Stimulated activated CD8-positive, alpha-beta memory T cell treated with anti-CD3 and anti-CD28 coated beads, Interleukin-7, amount 100 ng/mL, for 1 hour (primary cell): ENCODE measurements at places on chromosomes 3 and 15.

DNA sequence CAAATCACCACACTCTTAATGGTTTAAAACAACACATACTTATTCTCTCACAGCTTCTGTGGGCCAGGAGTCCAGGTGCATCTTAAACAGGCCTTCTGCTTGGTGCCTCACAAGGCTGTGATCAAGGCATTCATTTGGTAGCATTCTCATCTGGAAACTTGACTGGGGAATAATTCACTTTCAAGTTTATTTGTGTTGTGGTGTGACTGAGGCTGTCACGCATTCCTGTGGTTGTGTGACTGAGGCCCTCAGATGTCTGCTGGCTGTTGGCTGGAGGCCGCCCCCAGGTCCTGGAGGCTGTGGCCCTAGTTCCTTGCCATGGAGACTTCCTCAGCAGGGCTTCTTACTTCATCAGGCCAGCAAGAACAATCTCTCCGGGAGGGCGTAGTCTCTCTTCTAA, 16.9 kb upstream of the FAM3D start:
- DNase-seq: no peak

DNA sequence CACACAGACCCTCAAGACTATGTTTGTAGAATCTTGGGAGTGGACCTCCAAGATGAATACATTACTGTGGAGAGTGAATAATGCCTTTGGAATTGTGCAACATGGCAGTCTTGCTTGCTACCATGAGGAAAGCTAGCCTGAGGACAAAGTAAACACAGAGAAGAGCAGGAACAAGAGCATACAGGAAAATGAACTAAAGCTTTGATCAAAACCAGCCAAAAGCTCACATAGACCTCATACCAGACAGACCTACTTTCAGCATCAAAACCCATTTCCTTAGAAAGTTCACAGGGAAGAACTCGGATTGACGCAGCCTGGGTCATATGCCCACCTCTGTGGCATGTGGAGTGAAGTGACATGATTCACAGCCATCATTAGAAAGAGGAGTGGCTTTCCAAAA, 3.3 kb upstream of the RAB8B start:
- no peak for DNase-seq

DNA sequence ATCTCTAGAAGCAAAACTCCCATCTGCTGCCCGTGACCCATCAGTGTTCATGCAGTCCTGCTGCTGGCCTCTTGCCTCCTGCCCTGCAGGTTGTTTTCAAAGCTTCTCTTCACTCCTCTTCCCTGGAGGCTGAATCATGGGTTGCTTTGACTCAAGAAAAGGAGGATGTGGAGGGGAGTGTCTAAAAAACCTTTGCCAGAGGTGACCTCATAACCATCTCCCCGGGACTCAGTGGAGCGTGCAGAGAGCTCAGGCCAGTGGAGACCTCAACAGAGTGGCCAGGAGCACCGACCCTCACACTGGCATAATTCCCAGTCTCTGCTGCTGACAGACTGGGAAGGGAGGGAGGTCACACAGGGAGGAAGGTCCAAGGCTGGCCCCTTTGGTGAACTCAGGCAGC, 60.9 kb upstream of the ITGA11 start:
- DNase-seq: no peak

GRCh38 chr15:66886241-66886675, 179.1 kb upstream of the SMAD3 start:
- DNase-seq: no peak

- no peak for DNase-seq
Observed at GRCh38 chr3:29353807-29354206, 72.9 kb downstream of the RBMS3 start.

DNA sequence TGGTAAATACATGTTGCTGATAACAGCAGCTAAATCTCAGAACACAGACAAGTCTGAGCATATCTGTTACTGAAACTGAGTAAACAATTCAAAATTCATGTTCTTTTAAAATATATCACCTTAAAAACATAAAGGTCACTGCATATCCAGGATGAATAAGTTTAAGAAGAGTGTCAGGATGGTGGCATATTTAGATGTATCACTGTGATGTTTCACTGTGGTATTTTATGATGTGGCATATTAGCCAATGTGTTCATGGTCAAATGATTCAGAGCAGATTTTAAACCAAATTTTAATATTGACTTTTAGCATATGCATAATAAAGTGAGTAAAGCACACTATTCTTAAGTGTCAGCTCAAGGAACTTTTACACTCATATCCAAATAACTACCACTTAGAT, 346.4 kb upstream of the DPPA4 start:
- no peak for DNase-seq

DNA sequence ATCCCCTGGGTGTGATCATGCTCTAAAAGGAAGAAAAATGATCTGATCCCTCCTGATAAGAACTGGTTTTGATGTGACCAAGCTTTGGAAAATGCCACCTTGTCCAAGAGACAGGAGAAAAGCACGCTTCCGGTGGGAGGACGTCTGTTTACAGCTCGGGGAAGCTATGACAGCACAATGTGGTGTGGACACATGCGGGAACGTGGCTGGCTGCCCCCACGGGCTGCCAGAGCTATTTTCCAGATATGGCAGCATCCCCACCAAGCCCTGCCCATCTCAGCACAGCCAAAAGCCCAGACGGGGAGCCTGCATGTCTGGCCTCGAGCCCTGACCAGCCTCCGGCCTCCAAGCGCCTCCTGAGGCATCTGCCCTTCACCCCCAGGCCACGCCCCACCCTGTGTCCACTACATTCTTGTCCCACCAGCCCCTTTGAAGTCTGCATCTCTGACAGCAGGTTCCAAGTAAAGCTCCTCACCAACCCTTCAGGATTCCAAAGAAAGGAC, 63.2 kb upstream of the HRH1 start:
- no peak for DNase-seq

DNA sequence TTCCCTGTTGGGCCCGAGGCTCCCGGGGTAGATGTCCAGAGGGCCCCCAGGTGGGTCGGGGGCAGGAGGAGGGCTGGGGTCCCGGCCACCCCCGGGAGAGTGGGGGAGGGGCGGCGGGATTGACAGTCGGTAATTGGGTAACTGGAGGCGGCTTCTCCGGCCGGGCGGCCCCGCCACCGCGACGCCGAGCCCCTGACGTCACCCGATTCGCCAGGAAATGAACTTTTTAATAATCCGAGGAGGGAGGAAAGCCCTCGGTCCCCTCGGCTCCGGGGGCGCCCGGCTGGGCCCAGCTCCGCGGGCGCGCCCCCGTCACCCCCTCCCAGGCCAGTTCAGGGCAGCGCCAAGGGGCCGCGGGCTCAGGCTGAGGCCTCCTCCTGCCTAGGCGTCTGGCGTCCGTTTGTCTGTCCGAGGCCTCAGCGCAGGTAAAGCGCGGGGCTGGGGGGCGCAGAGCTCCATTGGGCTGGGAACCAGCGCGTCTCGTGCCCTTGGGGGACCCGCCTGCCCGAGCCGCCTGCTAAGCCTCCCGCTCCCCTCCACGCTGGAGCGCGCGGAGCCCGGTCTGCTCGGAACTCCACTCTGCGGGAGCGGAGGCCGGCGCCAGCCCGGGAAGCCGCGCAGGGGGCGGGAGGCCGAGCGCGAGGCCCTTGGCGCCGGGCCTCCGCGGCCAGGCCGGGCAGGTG, 3.9 kb downstream of the GATA2 start:
- DNase-seq: no peak

DNA sequence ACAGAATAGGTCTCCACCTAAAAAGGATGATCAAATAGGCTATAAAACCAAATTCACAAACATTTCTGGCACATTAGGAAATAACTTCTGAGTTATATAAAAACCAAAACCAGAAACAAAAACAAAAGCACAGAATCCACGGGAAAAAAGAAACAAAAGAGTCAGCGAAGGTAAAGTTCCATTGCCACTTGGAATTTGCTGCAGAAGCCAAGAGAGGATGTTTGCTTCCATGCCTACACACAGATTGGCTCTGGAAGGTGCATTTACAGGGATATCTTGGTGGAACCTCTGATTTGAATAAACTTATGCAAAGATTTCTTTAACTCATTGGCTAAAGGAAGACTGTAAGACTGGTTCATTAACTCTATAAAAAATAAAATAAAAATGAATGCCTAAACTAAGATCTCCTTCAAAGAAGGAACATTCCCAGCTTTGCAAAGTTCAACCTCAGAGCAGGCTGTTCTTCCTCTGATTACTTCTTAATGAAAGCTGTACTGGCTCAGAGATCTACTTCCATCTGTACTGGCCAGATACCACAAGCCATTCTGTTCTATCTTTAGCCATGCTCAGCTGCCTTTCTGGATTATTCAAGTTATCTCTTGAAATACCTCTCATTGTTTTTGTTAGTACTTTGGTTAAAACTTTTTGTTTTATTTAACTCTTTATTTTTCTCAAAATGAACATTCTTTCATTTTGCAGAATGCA, 537.5 kb upstream of the CCDC54 start:
- no peak for DNase-seq

- DNase-seq: no peak
Observed at GRCh38 chr15:70031261-70031660, 66.5 kb downstream of the TLE3 start.

DNA sequence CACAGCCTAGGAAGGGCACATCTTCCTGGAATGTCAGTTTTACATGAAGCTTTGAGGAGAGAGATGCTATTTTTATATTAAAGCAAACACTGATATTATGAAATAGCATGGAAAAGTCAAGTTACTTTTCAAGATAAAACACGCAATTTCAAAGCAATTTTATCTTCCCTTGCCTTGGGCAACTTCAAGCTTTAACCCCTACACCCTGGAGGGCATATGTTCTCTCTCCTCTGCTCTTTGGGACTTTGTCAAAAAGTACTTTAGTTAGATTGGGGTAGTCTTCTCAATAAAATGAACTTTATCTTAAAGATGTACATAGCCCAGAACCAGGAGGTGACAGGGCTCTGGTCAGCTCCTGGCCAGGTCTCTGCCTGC, 86.9 kb upstream of the PLXNA1 start:
- no peak for DNase-seq

GRCh38 chr3:120393243-120393642, 44.1 kb upstream of the LRRC58 start:
- DNase-seq: no peak

DNA sequence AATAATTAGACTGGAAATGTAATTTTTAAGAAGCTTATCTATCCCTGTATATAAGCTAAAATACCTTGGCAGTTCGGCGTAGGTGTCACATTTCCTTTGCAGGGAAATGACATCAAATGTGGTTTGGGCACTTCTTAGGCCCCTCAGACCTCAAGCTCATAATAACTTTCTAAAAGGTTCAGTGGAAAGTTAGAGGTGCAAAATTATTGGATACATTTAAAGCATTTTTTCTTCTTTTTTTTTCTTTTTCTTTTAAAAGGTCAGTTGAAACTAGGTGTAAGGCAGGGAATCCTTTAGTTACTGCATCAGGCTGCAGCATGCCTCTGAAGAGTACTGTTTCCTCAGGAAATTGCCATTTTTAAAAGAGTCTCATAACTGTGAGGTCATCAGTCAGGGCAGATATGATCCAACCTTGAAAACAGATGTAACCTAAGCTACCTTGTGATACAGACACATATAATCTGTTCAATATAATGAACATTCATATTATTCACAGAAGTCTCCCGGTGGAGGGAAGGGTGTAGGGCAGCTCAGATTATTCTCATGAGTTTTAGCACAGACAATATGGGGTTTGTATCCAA, 4.8 kb downstream of the SACM1L start:
- no peak for DNase-seq

GRCh38 chr3:155252021-155252420, 41.5 kb downstream of the STRIT1 start:
- DNase-seq: no peak

DNA sequence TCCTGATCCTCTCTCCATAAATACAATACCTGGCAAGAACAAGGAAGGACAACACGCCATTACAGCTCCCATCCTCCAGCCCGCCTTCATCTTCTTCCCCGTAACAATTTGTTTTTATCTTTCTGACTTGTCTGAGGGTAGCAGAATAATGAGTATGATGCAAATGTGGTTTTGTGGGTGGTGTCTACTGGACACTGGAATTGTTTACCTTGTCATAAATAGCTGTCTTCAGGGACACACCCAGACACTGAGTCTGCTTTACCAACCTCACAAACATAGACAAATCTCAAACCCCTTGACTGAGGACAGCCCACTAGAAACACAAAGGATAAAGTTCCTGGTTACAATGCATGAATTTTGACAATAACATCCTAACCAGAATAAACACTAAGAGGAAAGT, 13.4 kb downstream of the WDR72 start:
- no peak for DNase-seq

GRCh38 chr15:100005715-100006114, 272.5 kb upstream of the LYSMD4 start:
- DNase-seq: no peak

DNA sequence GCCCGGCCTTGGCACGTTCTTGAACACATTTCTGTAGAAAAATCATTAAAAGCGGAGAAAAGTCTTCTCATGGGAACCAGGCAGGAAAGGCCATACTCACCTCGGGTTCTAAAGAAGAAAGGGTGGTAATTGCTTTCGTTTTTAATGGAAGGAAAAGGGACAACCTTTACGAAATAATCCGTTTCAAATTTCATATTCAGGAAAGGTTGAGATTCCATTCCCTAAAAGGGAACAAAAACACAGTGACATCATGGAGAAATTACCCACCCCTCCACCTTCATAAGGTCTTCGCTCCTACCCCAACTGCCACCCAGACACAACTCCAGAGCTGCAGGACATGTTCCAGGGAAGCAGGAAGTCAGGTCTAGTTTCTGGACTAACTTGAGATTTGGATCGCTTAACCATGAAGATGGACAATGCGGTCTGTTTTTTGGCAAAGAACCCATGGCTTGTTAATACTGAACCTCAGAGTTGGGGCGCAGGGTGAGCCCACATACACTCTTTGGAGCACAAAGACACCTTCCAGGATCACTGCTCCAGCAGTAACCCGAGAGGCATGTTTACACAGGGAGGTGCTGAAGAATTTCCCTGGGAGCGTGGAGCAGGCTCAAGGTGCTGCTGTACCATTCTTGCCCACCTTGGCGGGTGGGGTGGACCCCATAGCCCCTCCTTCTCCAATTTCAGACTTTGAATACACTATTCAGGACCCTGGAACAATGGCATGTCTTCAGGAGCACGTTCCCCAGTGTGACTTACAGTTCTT, 49.2 kb downstream of the SPATA12 start:
- DNase-seq: no peak

- no peak for DNase-seq
Observed at GRCh38 chr3:190528706-190529105, 14.8 kb downstream of the IL1RAP start.

GRCh38 chr3:153099131-153099530, 62.9 kb upstream of the RAP2B start:
- DNase-seq: no peak

DNA sequence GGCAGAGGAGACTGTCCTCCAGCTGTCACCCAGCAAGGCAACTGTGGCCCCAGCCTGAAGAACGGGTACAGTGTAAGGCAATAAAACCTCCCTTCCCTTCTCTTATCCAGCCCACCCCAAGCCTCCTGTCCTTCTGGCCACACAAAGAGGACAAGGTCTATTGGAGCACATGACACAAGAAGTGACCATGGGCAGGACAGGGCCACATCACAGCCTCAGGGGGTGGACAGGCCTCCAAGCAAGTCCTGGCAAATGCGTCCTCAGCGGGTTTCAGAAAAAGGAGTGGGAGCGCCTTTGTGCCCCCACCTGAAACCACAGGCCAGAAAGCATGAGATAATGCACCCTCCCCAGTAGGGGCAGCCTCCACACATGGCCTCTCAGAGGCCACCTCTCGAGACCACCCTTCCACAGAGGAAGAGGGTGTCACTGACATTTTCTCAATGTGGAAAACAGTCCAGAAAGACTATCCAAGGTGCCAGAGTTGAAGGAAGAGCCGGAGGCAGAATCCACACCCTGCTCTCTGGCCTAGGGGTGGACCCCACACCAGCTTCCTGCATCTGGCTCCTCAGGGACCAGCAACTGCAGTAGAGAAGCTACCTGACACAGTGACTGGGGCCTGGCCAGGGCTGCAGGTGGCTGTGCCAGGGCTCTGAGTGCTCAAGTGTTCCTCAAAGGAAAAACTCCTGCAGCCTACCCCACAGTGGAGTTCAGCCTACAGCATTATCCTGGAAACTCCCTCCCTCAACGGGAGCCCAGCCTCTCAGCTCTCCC, 43.9 kb downstream of the CCDC12 start:
- no peak for DNase-seq
